ENCODE measurements at places on chromosomes 3 and 15. TPM values are rescaled to one million over a fixed set of nuclear protein-coding genes. Genes with fewer than 3 reads are reported as not detected.

GRCh38 chr15:77741106-77741505, 108.4 kb upstream of the LINGO1 start:
- H3K27ac ChIP-seq: no peak overlapping the region
- no peak for DNase-seq
- H3K4me3 ChIP-seq: no peak overlapping the region
- no peaks in the 10 kb centered on the region for H3K36me3 ChIP-seq
- H3K27me3 ChIP-seq: no peaks in the 10 kb centered on the region
- H3K4me1 ChIP-seq: no peaks in the 10 kb centered on the region

DNA sequence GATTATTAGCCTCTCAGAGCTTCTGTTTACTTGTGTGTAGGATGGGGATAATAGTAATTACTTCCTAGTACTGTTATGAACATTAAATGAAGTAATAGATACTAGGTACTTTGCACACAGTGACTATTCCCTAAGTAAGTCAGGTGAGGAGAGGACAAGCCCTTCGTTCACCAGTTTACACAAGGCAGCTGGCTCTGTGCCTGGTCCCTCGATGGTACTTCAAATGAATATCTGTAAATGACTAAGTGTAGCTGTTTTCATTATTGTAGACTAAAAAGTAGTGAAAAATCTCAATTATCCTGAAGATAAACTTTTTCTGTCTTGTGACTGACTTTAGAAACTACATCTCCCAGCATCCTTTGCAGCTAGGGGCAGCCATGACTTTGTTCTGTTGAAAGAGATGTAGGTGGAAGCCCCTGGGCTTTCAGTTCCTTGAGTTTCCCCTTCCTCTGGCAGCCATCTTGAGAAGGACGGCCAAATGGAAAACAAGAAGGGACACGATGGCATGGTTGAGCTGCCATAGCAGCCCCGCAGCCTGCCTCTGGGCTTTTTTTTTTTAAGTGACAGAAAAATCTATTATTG, 11.7 kb upstream of the WNT7A start:
- no peak overlapping the region for H3K27ac ChIP-seq
- H3K4me3 ChIP-seq: no peak overlapping the region
- H3K4me1 ChIP-seq: no peaks in the 10 kb centered on the region
- H3K36me3 ChIP-seq: no peaks in the 10 kb centered on the region
- no peak for DNase-seq

DNA sequence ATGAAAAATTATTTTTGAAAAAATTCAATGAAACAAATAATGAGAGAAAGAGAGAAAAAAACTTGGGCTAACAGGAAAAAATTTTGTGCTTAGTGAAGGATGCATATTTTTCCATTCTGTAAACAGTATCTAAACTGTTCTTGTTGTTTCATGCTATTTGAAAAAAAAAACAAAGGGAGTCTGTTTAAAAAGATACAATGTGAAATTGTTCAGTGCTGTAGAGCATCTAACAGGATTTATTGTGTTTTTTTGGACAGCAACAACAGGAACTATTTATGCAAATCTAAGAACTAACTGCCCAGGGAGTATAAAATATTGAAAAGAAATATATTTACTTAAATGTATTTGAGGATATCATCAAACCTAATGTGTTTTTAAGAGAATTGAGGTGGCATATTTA, 55.1 kb downstream of the PEX5L start:
- H3K27ac ChIP-seq: no peak overlapping the region
- H3K4me1 ChIP-seq: no peaks in the 10 kb centered on the region
- H3K27me3 ChIP-seq: no peaks in the 10 kb centered on the region
- H3K36me3 ChIP-seq: no peaks in the 10 kb centered on the region
- H3K4me3 ChIP-seq: no peak overlapping the region

DNA sequence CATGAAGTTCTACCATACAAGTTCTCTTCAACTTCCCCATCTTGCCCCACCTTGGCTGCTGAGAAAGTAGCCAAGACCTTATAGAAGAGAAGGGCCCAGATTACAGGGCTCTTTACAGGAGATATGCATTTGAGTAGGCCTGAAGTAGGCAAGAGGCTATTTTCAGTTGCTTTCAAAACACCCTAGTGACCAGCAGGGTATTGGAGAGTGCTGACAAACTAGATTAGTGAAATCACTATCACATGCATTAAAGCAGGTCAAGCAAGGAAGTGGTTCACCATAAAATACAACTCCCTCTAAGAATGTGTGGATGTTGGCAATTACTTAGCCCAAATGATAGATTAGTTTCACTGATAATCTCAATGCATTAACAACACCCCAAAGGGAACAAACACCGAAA, 2.7 kb upstream of the LZTFL1 start:
- H3K36me3 ChIP-seq: no peaks in the 10 kb centered on the region
- no peak for DNase-seq
- no peak overlapping the region for H3K4me3 ChIP-seq
- H3K27ac ChIP-seq: no peak overlapping the region
- no peaks in the 10 kb centered on the region for H3K27me3 ChIP-seq

DNA sequence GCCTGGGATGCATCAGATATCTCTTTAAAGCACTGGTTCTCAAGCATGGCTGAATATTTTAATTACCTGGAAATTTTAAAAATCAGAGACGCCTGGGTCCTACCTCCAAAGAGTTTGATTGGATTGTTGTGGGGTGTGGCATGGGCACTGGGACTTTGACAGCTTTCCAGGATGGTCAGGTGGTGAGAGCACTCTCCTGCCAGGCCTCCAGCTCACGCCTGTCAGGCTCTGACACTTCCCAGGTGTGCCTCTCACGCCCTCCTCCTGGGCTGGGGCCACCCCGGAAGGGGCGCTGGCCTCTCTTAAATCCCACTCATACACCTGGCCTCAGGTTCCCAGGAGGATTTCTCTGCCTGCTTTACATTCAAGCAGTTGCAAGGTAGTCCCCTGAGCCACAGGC, 48.5 kb downstream of the AMOTL2 start:
- H3K4me1 ChIP-seq: peaks cover 3% of the 10 kb centered on the region
- H3K27ac ChIP-seq: no peak overlapping the region
- H3K36me3 ChIP-seq: no peaks in the 10 kb centered on the region

The LRRC34 gene
- total RNA-seq: 5.9 TPM

The MAPKBP1 gene
- 38.2 TPM for total RNA-seq

- no peaks in the 10 kb centered on the region for H3K36me3 ChIP-seq
- H3K4me1 ChIP-seq: no peaks in the 10 kb centered on the region
- H3K27me3 ChIP-seq: no peaks in the 10 kb centered on the region
- no peak for DNase-seq
- H3K4me3 ChIP-seq: no peak overlapping the region
Observed at GRCh38 chr3:146747928-146748327, 142.8 kb upstream of the PLSCR5 start.

Measured in aorta (tissue), 5 donors.